Stimulated activated CD4-positive, alpha-beta T cell treated with anti-CD3 and anti-CD28 coated beads, Interleukin-2, amount 100 ng/mL, for 24 hours (primary cell): ENCODE measurements at places on chromosomes 5 and 9.

DNA sequence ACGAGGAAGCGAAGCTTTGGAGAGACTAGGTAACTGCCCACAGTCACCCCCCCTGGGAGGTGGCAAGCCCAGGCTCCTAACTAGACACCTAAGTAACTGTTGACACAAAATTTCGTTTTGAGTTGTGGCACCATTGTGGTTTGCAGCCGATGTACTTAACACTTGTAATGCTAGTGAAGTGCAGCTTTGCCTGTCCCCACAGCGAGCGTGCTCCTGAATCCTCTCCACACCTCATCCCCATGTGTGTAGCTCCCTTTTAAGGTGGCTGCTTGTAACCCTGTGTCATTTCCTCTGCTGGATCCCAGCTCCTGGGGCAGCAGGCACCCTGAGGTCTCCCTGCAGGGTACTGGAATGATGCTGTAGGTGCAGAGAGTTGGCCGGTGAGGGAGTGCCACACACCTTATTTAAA lies 114.9 kb downstream of the TRIO start:
- DNase-seq = no peak

- no peak for DNase-seq
Measured at GRCh38 chr9:36284226-36284625, 26.0 kb upstream of the GNE start.

DNA sequence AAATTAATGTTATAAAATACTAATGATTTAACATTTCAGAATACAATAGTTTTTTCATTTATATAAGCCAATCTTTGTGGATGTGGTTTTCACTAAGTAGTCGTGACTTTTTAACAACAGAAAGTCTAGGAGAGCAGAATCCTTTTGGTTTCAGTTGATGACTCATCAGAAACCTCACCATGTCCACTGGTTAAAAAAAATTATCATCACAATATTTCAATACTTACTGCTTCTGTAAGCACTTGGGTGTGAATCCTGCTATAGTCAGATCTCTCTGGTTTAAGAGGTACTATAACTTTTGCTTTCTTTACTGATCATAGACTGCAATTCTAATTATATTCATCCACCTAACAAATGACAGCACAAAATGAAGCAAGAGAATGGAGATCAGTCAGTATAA lies 77.2 kb downstream of the MRPS30 start:
- DNase-seq = no peak

- peak; percentile 36 for DNase-seq
Measured at GRCh38 chr9:126146254-126147145, 180.1 kb upstream of the MVB12B start.

GRCh38 chr5:83865579-83865978 lies 144.9 kb upstream of the HAPLN1 start:
- no peak for DNase-seq
